GM06990 (cell line): ENCODE measurements at places on chromosomes 16 and 17.

DNA sequence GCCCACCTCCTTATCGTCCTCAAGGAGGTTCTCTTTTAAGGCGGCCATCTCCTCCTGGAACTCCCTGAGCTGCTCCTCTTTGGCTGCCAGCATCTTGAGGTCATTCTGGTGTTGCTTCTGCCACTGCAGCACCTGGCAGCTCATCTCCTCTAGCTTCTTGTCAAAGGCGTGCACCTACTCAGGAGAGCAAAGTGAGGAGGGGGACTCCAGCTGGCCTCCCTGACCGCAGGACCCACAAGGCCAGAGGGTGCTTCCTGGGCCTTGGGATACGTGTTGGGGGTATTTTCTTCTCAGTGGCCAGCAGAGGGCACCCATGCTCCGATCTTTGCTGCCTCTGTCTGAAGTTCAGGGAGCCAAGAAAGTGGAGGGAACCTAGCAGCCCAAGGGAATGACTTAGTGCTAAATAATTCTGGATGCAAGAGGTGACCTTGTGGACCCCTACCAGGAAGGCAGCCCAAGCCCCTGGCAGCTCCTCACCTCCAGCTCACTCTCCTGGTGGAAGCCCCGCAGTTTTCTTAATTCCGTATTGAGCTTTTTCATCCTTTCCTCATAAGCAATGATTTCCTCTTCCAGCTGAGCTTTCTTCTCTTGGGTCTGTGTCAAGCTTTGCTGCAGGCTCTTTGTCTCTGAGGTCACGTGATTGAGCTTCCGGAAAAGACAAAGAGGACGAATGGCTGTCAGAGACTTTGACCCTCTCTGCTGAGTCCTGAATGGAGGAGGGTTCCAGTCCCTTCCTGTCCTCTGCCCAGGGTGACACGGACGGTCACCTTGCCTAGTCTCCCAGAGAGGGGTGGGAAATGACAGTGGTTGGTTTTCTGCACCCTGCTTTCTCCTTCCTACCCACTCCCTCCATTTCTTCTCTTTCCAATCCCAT lies 31.4 kb downstream of the DHX38 start:
- peak; percentile 31 for DNase-seq

GRCh38 chr16:57999366-57999970 lies 1.0 kb downstream of the ZNF319 start:
- DNase-seq: no peak

- no peak for DNase-seq
Observed at GRCh38 chr16:21162661-21163151, 4.2 kb downstream of the LDAF1 start.

- DNase-seq: no peak
Observed at GRCh38 chr16:15803618-15804017, 53.2 kb downstream of the MYH11 start.

GRCh38 chr16:80163339-80163738 lies 377.5 kb upstream of the DYNLRB2 start:
- no peak for DNase-seq

DNA sequence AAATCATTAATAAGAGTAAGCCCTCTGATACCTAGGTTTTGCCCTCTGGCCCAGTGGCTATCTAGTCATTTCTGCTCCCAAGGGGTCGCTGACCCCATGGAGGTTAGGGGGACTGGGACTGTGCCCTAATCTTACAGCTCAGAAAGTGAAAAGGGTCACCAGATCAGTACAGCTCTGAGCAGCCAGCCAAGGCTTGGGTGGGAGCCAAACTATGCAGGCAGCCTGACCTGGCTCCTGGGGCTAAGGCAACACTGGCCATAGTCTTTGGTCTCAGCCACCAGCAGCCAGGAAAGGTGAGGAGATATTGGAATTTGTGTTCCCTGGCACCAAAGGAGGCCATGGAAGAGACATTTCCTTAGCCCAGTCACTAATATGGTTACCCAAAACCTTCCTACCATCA lies 67.6 kb downstream of the ASIC2 start:
- no peak for DNase-seq

DNA sequence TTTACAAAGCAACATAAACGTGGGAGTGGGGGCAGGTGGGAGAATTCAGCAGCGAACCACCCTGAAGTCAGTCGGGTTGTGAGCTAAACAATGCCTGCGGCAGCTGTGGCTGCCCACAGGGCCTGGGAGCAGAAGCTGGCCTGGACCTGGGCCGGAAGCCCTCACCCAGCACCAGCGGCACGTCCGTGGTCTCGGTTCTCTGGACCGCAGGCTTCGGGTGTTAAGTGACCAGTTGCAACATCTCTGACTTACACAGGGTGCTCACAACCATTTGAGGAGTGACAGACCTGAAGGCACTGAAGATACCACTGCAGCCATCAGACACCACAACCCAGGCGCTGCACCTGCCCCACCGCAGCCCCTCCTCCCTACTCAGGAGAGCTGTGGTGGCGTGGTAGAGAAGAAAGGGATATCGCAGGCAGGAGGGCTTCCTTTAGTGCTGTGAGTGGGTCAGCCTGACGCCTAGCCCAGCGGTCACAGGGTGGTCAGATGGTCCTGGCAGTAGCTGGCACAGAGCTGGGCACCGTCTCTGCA lies 33.8 kb downstream of the CBFA2T3 start:
- DNase-seq: no peak

DNA sequence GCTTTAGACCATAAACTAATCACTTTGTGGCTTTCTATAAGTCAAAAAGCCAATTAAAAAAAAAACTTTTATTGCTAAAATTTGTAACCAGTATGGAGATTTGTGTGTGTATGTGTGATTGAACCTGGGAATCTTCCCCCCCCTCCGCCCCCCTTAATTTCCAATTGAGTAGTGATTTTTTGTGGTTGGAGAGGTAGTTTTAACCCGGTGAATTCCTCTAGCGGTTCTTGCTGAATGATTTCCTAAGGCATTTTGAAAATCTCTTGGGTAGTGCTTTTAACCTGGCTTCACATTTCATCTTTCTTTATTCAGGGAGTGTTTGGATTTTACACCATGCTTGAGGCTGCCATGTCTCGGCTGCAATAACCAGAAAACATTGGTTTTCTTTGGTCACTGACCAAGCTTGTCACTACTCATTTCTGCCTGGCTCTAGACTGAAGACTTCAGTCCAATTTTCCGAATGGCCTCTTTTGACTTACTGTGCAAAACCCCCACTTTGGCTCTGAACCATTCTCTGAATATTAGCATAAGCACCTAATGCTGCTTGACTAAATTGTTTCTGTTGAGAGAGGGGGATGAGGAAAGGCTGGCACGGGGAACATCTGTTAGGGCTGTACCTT lies 35.6 kb downstream of the PRKCA start:
- DNase-seq: no peak

DNA sequence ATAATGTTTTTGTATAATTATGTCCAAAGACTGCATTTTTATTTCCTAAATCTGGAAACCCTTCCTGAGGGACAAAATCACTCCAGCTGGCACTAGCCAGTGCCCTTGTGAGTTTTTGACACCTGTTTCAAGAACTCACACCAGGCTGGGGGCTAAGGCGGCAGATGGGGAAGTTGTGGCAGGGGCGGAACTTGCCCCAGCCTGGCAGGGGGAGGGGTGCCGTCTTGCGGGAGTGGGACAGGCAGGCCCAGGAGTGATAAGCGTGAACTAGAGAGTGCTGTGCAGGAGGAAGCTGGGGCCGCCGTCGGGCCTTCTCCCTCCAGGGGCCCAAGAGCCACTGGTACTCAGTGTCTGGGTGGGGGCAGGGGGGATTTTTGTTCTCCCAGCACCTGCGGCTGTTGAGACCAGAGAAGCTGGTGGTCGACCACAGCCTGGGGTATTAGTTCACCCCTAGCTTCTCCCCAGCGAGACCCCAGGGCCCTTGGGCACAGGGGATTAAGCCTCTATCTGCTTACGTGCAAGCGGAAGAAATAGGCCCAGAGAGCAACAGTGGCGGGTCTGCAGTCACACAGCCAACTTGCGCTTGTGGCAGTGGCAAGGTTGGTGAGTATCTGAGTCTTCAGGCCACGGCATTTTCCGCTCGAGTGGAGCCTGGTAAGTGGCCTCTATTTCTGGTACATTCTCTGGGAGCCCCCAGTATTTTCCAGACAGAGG lies 40.2 kb upstream of the PLCG2 start:
- peak; percentile 81 for DNase-seq

GRCh38 chr17:48497103-48497502 lies 33.7 kb downstream of the HOXB1 start:
- no peak for DNase-seq

DNA sequence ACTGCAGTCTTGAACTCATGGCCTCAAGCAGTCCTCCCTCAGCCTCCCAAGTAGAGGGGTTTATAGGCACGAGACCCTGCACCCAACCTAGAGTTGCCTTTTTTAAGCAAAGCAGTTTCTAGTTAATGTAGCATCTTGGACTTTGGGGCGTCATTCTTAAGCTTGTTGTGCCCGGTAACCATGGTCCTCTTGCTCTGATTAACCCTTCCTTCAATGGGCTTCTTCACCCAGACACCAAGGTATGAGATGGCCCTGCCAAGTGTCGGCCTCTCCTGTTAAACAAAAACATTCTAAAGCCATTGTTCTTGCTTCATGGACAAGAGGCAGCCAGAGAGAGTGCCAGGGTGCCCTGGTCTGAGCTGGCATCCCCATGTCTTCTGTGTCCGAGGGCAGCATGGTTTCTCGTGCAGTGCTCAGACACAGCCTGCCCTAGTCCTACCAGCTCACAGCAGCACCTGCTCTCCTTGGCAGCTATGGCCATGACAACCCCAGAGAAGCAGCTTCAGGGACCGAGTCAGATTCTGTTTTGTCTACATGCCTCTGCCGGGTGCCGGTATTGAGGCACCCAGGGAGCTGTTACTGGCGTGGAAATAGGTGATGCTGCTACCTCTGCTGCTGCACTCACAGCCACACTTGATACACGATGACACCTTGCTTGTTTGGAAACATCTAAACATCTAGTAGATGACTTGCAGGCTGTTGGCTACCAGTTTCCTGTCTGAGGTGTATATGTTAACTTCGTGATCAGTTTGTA lies 3.3 kb downstream of the RPL13 start:
- no peak for DNase-seq
